ENCODE measurements at places on chromosomes 6 and 20.

- no peak for DNase-seq
These were observed 545.1 kb upstream of the IRAK1BP1 start for GRCh38 chr6:78322068-78322845.

DNA sequence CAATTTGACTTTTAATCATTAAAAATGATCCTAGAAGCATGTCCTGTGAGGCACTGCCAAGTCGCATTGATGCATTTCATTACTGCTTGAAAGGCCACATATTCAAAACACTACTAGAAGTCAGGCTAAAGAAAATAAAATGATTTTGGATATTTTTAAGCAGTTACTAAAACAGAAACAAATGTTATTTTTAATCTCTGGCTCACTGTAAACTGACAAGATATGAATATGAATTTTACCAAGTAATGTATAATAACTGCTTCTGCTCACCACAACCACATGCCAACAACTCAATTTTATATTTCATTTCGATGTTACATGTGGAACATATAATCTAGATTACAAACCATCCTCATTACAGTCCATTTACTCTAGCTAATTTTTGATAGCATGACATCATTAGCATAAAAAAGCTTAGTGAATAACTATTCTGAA, 90.6 kb downstream of the ATXN1 start:
- no peak for DNase-seq

DNA sequence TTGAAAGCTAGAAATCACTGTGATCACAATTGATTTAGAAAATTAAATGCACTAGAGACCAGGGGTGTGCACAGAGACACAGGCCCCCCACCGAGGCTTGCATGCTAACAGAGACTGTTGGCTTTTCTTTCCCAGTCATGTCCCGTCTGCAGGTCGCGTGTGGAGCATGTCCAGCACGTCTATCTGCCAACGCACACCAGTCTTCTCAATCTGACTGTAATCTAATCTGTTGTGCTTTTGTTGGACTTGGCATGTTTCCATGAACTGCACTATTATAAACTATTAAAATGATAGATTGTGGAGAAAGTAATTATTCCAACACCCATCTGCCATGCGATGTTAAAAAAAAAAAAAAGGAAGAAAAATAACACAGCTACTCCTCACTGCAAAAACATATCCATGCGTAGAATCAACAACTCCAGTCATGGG, 17.7 kb downstream of the MYLIP start:
- DNase-seq = no peak

DNA sequence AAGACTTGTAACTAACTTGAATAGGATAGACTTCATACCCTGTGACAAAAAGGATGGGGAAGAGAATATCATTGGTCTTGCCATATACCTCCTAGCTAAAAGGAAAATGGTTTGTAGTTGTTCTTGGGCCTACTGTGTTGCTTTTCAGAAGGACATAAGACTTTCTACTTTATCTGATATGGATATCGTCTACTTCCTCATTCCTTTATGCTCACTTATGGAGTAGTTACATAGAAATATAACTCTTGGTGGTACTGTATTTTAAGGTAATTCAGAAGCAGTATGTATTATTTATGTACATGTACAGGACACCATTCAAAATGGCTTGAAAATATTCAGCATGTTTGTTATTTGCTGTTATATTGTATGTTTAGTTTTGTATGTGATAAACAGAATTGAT, 8.0 kb downstream of the FAM217B start:
- DNase-seq = no peak

GRCh38 chr20:13671916-13672378, 33.2 kb upstream of the TASP1 start:
- no peak for DNase-seq

- no peak for DNase-seq
These were observed 5.7 kb upstream of the CTNNBL1 start for GRCh38 chr20:37688093-37688492.

GRCh38 chr6:126077810-126078776, 91.8 kb downstream of the TRMT11 start:
- DNase-seq = no peak

DNA sequence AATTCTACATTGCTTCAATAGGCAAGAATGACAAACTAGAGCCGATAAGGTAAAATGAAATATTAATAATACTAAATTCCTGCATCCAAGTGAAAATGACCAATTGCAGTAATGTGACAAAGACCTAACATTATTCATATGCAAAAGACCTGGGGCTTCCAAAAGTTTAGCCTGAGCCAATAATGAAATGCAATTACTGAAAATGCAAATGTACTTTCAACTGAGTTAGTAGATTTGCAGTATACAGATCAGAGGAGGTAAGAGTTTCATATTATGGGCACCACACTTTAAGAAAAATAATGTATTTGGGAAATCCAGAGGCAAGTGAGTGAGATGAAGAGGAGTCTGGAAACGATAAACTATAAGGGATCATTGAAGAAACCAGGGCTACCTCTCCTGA, 193.7 kb upstream of the GMDS start:
- no peak for DNase-seq

DNA sequence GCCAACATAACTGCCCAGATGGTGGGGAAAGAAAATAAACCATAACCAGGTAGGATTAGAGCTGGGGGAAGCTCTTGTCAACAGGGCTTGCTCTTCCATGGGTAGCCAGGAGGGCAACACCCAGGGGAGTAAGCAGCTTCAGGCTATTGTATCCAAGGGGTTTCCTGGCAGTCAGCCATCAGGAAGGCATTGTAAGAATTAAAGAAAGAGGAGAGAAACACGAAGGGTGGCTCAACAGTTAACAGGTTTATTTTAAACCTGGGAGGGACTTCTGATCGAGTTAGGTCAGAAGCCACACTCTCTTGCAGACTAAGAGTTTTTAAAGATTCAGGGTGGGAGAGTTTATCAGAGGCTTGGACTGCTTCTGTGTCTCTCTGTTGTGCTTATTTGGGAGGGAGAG, 114.2 kb downstream of the QRSL1 start:
- DNase-seq = no peak

GRCh38 chr6:56659721-56660380, 17.2 kb upstream of the DST start:
- DNase-seq = no peak

DNA sequence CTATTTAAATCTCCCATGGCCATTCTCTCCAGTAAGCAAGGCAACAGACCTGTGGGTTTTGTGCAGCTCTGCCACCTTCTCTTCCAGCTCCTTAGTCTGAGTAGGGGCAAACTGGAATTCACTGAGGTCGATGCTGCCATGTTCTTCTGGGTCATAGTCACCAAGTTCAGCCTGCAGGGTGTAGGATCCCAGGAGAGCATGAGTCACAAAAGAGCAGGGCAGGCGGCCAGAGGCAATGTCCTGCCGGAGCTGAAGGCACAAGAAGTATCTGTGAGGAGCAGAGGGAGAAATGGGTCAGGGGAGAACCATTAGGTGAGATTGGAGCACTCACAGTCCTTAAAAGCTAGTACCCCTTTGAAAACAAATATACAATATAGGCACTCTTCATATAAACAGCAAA, 73.7 kb downstream of the SMLR1 start:
- DNase-seq = no peak

GRCh38 chr20:36074983-36075382, 79.6 kb upstream of the EPB41L1 start:
- DNase-seq = no peak

DNA sequence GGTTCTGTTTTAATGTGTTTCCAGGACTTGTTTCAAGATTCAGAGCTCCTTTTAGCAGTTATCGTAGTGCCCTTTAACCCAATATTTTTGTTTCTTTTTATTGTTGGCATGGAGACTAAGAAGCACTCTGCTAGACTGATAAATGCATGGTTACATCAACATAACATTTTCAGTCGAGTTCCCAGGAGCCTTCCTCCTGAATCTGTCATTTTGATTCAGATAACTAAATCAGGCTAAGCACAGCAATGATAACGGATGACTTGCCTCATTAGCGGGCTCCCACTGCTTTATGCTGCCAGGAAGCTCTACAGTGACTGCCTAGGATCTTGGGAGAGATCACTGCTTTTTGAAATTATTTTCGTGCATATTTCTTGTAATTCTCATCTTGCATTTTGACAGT, 772.8 kb upstream of the GJE1 start:
- no peak for DNase-seq

GRCh38 chr6:13814938-13815575, 700 bp upstream of the MCUR1 start:
- DNase-seq = no peak

DNA sequence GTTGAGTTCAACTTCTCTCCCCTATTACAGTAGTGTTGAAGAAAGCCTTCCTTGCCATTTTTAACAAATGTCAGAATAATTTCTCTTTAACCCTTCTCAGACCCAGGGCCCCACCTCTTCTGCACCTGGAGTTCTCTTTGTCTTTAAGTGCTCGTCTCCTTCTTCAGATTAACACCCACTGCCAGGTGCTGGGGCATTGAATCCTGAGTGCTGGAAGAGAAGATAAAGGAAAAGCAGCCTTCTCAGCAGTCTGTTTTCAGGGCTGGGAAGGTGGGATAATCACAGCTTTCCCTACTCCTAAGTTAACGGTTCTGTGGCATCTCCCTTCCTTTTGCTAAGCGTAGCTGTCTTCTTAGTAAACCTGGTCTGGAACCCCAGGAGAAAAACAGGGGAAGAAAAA, 114.6 kb upstream of the TAB2 start:
- DNase-seq = no peak

- DNase-seq = no peak
These were observed 247.9 kb downstream of the CDH4 start for GRCh38 chr20:61499859-61500554.

DNA sequence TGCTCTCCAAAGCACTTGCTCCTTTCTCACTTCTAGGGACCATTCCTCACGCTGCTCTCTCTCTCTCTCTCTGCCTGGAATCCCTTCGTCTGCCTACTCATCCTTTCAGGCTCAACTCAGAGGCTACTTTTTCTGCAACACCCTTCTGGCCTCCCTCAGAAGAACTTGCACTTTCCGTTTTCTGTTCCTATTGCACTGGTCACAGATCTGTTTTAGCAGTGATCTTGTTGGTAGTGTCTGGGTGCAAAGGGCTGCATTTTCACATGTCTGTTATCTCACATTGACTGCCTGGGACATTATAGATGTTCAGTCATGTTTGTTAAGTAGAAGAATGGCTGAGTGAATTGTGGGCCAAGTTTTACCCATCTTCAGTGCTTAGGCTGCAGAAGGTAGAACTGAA, 63.5 kb downstream of the RIN2 start:
- DNase-seq = no peak

DNA sequence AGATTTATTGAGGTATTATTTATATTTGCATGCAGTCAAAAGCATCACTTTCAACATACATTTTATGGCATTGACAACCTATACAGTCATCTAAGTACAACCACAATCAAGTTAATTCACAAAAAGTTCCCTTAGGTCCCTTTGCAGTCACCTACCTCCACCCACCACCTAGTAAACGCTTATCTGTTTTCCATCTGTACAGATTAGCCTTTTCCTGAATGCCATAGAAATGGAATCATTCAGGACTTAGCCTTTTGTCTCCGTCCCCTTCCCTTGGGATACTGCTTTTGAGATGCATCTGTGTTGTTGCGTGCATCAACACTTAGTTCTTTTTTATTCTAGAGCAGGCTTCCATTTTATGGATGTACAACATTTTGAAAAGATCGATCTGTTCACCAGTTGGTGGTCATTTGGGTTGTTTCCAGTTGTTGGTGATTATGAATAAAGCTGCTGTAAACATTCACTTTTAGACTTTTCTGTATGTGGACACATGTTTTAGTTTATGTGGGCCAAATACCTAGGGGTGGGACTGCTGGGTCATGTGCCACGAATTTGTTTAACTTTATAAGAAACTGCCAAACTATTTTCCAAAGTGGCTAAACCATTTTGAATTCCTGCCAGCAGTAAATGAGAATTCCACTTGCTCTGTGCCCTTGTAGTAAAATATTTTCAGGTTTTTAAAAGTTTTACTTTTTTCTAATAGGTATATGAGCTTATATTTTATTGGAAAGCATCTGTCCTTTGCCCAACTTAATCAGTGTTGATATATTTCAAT, 17.6 kb upstream of the IFNGR1 start:
- DNase-seq = no peak
